ENCODE measurements at places on chromosomes 4 and X.

DNA sequence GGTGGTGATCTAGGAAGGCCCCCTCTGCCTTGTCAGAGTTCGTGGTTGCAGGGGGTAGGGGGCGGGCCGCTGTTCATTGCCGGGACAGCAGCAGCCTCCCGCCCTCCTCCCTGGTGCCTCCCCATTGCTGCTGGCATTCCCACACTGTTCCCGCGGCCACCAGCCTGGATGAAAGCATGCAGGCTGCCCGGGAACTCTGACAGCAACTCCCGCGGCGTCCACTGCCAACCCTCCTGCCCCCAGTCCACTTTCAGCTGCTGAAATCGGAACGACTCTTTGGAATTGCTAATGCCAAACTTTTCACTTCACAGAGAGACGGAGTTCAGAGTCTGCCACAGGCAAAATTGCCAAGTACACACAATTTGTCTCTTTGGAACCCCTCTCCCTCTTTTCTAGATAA, 121.9 kb downstream of the BEND2 start:
- H3K27ac ChIP-seq, result no peak overlapping the region
- no peaks in the 10 kb centered on the region for H3K36me3 ChIP-seq
- peak; percentile 14 for DNase-seq
- H3K27me3 ChIP-seq, result no peaks in the 10 kb centered on the region

- H3K27ac ChIP-seq, result no peak overlapping the region
- H3K4me1 ChIP-seq, result peaks cover 32% of the 10 kb centered on the region
- DNase-seq, result no peak
- no peaks in the 10 kb centered on the region for H3K36me3 ChIP-seq
Observed at GRCh38 chr4:127521463-127521862, 111.3 kb upstream of the INTU start.

DNA sequence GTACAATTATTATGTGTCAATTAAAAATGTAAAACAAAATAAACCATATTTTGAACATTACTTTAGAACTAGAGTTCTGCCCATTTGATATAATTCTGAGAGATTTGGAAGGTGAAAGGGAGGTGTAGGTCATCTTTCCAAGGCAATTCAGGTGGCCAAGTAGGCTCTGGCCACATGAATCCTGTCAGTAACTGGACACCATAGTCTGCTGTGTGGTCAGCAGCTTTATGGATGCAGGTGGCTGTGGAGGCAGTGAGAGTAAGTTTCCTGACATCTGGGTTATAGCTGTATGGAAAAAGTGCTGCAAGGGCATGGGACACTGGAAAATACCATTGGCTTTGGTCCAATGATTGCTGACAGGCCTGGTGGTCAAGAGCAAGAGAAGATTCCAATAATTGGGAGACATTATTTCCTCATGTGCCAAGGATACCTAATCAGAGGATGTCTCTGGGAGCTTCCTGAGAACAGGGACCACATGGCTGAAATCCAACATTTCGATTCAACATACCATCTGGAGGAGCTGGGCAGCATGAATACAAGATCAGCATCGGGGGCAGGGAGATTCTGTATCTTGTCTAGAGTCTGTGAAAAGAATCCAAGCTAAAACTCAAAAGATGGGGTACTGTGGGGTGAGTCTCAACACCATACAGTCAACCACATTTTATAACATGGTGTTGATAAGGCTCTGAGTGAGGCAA, 523.1 kb downstream of the MID1IP1 start:
- no peaks in the 10 kb centered on the region for H3K27me3 ChIP-seq
- no peak overlapping the region for H3K4me3 ChIP-seq
- no peaks in the 10 kb centered on the region for H3K36me3 ChIP-seq
- no peak overlapping the region for H3K27ac ChIP-seq
- no peak for DNase-seq
- no peaks in the 10 kb centered on the region for H3K4me1 ChIP-seq

- H3K4me1 ChIP-seq, result 0 out of 2 replicates have a peak, but pooled peaks cover 4% of the 10 kb centered on the region
- DNase-seq, result no peak
- no peaks in the 10 kb centered on the region for H3K36me3 ChIP-seq
- no peak overlapping the region for H3K27ac ChIP-seq
- H3K27me3 ChIP-seq, result no peaks in the 10 kb centered on the region
- no peak overlapping the region for H3K4me3 ChIP-seq
Observed at GRCh38 chr4:38920186-38920585, 52.6 kb downstream of the FAM114A1 start.

- DNase-seq, result no peak
- no peaks in the 10 kb centered on the region for H3K4me1 ChIP-seq
- no peaks in the 10 kb centered on the region for H3K27me3 ChIP-seq
- H3K27ac ChIP-seq, result no peak overlapping the region
Observed at GRCh38 chrX:103536071-103536470, 16.8 kb upstream of the RAB40A start.
